ENCODE measurements at places on chromosomes 16 and 17. TPM values are rescaled to one million over a fixed set of nuclear protein-coding genes. Genes with fewer than 3 reads are reported as not detected.

HOXB9 gene
- not detected for total RNA-seq

C16orf54 gene
- total RNA-seq = 0.20 TPM

BAIAP3 gene
- total RNA-seq = 2.1 TPM

CD300LD gene
- not detected for total RNA-seq

KRT33A gene
- not detected for total RNA-seq

SULT1A2 gene
- total RNA-seq = 2.4 TPM

PIRT gene
- not detected for total RNA-seq

DOC2A gene
- 0.84 TPM for total RNA-seq

GRAP gene
- total RNA-seq = 7.1 TPM

CACNG1 gene
- not detected for total RNA-seq

MT4 gene
- total RNA-seq = not detected

NLRC3 gene
- 0.59 TPM for total RNA-seq

DNAI2 gene
- 0.60 TPM for total RNA-seq

PRSS53 gene
- 5.4 TPM for total RNA-seq

TEKT5 gene
- total RNA-seq = not detected

KRTAP9-8 gene
- total RNA-seq = not detected

MRC2 gene
- 51.9 TPM for total RNA-seq

LRRC75A gene
- 2.9 TPM for total RNA-seq

HYDIN gene
- 0.21 TPM for total RNA-seq

MYL4 gene
- total RNA-seq = not detected

SGF29 gene
- 35.7 TPM for total RNA-seq

LLGL2 gene
- 8.4 TPM for total RNA-seq

STAT5B gene
- 108 TPM for total RNA-seq

MRPL38 gene
- 118 TPM for total RNA-seq

LITAFD gene
- total RNA-seq = not detected

MT1A gene
- total RNA-seq = 365 TPM

ADPRM gene
- 15.7 TPM for total RNA-seq

CREBBP gene
- 90.6 TPM for total RNA-seq

QPRT gene
- total RNA-seq = 37.6 TPM

MYH8 gene
- not detected for total RNA-seq

SKAP1 gene
- total RNA-seq = 1.2 TPM

CCDC78 gene
- total RNA-seq = 0.63 TPM

FNDC8 gene
- total RNA-seq = not detected

ATP2A3 gene
- 7.1 TPM for total RNA-seq

All from tibial nerve (tissue), 4 donors.